T follicular helper cell (primary cell): ENCODE measurements at places on chromosomes 6 and 20.
A peak's percentile ranks its signal among the peaks of the same experiment; 100 is the strongest.

DNA sequence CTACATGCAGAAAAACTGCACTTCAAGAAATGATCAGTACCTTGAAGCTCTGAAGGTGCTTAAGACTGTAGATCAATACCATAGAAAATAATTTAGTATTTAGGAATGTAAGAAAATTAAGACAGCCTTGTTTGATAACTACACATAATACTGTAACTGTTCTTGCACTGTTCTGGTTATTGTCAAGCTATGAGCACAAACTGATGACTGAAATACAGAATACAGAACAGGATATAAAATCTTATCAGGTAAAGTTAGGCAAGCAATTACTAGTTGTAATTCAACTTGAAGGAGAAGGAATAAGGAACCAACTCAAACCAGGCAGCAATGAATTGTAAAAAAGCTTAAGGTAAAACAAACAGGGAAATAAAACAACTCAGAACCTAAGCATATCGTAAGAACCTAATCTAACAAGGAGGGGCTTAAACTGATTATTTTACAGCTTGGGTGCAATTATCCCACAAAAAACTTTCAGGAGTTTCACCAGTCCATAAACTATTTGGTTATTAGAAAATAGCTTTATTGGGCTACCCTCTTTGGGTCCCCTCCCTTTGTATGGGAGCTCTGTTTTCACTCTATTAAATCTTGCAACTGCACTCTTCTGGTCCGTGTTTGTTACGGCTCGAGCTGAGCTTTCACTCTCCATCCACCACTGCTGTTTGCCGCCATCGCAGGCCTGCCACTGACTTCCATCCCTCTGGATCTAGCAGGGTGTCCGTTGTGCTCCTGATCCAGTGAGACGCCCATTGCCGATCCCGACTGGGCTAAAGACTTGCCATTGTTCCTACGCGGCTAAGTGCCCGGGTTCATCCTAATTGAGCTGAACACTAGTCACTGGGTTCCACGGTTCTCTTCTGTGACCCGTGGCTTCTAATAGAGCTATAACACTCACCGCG, 97.7 kb downstream of the ATG5 start:
- no peak for DNase-seq

GRCh38 chr20:29408034-29408695, 1849.3 kb upstream of the DEFB115 start:
- no peak for DNase-seq

- DNase-seq, result no peak
Observed at GRCh38 chr6:17884498-17885478, 102.6 kb downstream of the KIF13A start.

- peak; percentile 35 for DNase-seq
Observed at GRCh38 chr6:33632558-33633039, 11.5 kb downstream of the ITPR3 start.

DNA sequence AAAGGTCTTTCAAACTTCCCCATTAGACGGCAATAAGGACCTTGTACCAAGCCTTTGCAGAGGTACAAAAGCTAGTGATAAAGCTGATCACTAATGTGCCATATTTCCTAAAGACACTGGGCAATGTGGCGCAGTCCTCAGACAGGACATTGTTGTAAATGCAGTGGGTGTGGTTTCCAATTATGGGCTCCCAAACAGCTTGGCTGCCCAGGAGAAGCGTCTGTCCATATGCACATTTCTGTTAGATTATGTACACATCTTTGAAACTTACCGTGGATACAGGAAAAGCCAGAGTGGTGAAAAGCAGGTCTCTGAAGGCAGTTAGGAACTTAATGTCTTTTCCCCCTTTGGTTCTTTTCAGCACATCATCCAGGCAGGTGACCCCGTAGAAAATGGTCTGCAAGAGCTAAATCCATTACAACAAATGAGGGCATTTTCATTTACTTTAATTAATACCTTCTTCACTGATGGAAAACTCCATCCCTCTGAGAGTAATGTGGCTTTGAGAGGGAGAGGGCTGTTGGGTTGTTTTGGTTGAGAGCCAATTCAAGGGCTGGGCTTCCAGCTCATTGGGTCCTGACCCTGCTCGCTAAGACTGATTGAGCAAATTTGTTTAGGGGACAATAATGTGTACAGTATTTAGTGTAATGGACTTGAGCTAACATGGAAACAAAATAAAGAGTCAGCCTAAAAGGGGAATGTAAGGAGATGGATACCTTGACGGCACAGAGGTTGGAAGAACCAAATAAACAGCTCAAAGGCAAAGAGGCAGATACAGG, 10.4 kb downstream of the ADTRP start:
- DNase-seq, result no peak

- DNase-seq, result no peak
Observed at GRCh38 chr20:63346131-63347080, 14.7 kb downstream of the CHRNA4 start.

DNA sequence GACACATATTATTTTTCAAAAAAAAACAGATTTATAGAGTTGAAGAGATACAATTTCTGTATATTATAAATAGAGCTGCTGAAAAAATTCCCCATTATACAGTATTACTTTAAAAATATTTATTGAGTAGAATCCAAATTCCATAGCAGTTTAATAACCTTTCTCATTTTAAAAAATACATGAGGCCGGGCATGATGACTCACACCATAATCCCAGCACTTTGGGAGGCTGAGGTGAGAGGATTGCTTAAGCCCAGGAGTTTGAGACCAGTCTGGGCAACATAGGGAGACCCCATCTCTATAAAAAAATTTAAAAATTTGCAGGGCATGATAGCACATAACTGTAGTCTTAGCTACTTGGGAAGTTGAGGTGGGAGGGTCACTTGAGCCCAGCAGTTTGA, 13.0 kb downstream of the ATRN start:
- no peak for DNase-seq

- DNase-seq, result no peak
Observed at GRCh38 chr6:43239054-43239453, 4.2 kb upstream of the TTBK1 start.

DNA sequence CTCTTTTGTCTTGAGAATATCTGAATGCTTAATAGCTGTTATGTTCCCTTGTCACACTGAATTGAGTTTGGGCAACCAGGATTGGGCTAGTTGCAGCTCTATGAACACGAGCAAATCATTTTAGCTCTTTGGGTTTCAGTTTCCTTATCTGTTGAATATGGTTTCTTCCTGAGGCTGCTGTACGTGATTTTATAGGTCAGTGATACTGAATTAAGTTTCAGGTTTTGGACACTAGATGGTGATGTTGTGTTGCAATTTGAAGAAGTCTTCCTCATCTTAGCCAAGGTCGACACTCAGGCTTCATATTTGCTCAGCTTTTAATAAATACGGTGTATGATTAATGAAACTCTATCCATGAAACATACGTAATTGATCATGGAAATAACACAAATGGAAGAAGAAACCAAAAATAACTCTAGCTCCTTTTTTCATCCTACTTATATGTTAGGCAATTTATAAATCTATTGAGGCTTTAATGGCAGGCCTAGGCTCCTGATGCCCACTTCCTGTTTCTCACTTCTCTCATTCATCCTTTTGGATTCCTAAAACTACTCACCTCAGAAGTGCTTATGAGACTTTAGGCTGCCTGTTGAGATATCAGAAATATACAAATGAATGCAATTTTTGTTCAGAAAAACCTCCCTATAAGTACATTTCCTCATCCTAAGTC, 354.1 kb upstream of the MAP3K7 start:
- DNase-seq, result no peak

GRCh38 chr20:48912065-48912464, 9.4 kb upstream of the ARFGEF2 start:
- DNase-seq, result no peak

- DNase-seq, result no peak
Observed at GRCh38 chr6:74646461-74646860, 559.4 kb downstream of the COL12A1 start.

DNA sequence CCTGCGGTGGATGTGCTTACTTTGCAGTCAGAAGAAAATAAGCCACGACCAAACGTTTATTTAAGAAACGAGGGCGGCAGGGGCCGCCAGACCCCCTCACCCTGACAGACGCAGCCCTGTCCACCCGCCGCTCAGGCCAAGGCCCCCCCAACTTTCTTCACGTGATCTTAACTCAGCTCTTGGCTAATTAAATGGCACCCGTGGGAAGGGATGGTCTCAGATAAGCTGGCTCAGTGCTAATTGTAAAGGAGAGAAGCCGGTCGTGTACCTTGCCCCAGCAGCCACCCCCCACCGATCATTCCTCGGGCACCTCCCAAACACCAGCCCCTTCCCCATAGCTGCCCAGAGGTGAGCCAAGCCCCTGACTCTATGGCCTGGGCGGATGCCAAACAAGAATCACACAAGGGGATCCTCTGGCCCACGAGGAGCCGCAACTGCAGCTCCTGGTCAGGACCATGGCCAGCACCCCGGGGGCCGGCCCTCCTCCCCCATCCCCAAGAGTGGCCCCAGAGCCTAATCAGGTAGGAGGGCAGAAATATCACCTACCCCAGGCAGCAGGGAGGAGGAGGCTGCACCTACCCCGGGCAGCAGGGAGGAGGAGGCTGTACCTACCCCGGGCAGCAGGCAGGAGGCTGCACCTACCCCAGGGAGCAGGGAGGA, 11.2 kb downstream of the KCNQ2 start:
- DNase-seq, result no peak

GRCh38 chr20:61434341-61434781, 182.3 kb downstream of the CDH4 start:
- DNase-seq, result no peak
